ENCODE measurements at places on chromosomes 2 and 18.

- no peak for DNase-seq
Observed at GRCh38 chr2:10920764-10921388, 9.1 kb downstream of the KCNF1 start.

- no peak for DNase-seq
Observed at GRCh38 chr2:222506230-222506935, 82.0 kb downstream of the SGPP2 start.

- DNase-seq, result no peak
Observed at GRCh38 chr2:6924924-6925409, 7.8 kb downstream of the RNF144A start.

GRCh38 chr2:189164746-189165145, 14.8 kb downstream of the COL5A2 start:
- DNase-seq, result no peak

DNA sequence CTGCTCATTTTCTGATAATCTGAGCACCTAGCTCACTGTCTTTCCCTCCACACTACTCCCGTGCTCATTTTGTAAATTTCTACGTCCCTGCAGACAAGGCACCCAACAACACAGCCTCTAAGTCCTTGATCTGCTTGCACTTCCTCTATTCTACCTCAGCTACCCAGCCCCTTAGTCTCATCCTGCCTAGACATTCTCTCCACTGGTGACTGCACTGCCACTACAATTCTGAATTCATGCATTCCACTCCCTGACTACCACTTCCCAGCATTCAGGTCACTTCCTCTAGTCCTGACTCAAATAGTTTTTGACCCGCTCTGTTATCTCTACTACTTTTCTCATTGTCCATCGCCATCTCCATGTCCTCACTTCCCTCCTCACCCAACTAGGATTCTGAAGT, 155.7 kb downstream of the DYM start:
- DNase-seq, result no peak

- DNase-seq, result no peak
Observed at GRCh38 chr2:28406276-28407096, 13.8 kb downstream of the FOSL2 start.

DNA sequence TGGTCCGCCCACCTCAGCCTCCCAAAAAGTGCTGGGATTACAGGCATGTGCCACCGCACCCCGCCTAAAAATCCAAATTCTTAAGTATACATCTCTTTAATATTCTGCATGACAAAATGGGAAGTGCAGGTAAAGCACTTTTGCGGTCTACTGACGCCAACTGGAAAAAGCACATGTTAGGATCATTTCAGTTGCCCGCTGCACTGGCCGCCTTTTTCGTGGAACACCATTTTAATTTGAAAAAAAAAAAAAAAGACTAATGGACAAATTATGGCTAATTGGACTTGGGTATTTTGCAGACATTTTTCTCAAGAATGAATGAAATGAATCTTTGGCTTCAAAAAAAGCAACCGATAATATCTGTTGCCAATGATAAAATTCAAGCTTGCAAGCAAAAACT, 129.3 kb upstream of the GPC1 start:
- no peak for DNase-seq

DNA sequence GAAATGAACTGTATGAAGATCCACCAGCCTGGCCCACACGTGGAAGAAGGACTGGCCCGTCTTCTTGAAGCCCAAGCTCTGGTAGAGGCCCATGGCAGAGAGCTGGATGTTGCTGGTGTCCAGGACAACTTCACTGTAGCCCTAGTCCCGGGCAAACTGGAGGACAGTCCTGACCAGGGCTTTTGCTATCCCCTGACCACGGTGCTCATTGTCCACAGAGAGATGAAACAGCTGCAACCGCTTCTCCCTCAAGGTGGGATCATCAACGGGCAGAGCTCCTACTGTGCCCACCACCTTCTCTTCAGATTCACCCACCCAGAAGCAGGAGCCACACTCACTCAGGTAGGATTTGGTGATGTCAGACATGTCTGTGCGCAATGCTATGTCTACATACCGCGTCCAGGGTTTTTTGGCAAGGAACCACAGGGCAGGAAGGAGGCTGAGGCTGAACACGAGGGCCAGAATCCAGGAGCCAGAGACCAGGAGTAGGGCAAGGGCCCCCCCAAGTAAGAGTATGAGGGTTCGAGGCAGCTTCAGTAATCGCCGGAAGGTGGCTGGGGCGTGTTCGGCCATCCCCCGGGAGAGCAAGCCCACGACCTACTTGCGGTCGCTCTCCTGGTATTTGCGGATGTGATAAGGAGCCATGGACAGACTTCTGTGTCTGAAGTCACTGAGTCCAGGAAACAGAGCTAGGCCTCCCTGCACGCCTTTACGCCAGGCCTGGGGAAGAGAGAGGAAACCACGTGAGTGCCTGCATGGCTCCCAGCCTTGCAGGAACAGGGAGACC, 36.3 kb downstream of the TPRKB start:
- DNase-seq, result no peak

GRCh38 chr2:135475128-135475527, 55.9 kb downstream of the ZRANB3 start:
- DNase-seq, result no peak

GRCh38 chr2:233399306-233400225, 45.3 kb downstream of the DGKD start:
- DNase-seq, result no peak

DNA sequence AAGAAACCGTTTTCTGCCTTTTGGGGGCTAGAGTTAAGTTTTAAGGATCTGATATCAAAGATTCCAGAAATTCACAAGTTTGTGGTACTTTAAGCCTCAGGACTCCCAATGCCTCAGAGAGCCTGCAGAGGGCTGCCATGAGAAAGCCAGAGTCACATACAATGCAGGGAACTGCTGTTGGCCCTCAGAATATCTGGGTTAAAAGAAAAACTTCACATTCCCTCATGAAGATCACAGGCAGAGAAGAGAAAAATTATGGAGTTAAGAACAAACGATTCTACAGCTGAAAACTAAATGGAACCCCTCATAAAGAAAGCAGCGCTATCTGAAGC, 39.5 kb downstream of the HDAC4 start:
- no peak for DNase-seq

- DNase-seq, result no peak
Observed at GRCh38 chr2:76469066-76469465, 758.4 kb upstream of the GCFC2 start.

GRCh38 chr18:54149078-54149697, 75.3 kb downstream of the MBD2 start:
- peak; percentile 41 for DNase-seq

- no peak for DNase-seq
Observed at GRCh38 chr2:212794471-212794870, 255.9 kb upstream of the ERBB4 start.

DNA sequence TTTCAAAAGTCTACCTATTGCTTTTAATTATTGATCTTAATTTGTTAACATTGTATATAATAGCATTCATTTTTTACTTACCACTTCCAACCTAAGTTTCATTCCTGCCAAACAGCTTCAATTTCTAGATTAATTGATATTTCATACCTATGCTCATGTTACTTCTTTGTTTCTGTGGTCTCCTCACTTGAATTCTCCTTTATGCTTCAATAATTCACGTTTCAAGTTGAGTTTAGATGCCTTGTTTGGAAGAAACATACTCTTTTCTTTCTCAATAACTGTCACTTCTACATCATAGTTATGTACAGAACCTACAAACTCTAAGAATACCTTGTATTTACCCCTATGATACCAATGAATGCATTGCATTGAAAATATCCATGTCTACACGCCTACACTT, 862.2 kb upstream of the LRATD1 start:
- DNase-seq, result no peak

- DNase-seq, result no peak
Observed at GRCh38 chr2:43269706-43270105, 43.3 kb upstream of the ZFP36L2 start.

DNA sequence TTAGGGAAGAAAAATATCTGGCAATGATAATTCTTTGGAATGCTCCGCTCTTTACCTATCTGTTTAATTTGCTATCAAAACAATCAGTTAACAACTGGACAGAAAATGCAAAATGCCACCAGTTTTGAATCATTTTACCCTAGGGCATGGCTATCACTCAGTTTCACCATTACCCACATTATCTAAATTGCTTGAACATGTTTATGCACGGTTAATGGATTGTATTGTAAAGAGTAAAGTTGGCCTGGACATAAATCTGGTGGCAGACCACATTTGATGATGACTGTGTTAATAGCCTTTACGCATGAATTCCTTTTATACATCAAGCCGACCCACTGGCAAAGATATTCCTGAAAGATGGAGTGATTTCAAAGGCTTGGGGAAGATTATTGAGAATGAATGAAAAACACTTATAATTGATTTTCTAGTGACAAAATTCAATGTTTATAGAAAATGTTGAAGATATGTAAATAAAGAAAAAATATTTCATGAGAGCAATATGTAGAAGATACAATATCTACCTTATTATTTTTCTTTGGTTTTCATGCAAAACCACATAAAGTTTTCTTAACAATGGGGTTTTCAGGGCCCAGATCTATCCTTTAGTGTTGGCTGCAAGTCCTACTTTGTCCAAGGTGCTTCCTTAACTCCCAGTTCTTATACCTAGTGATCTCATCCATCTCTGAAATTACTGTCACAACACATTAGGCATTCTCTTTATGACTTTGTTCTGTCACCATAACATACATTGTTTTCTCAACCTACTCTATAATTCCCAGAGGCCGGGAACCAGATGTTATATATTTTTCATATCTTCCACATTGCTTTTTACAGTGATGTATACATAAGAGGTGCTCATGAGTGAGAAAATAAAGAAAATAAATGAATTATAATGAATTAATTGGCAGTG, 265.1 kb downstream of the RIT2 start:
- DNase-seq, result no peak

- no peak for DNase-seq
Observed at GRCh38 chr2:120436885-120437603, 91.1 kb downstream of the INHBB start.

- no peak for DNase-seq
Observed at GRCh38 chr2:213199871-213200270, 48.5 kb upstream of the IKZF2 start.

DNA sequence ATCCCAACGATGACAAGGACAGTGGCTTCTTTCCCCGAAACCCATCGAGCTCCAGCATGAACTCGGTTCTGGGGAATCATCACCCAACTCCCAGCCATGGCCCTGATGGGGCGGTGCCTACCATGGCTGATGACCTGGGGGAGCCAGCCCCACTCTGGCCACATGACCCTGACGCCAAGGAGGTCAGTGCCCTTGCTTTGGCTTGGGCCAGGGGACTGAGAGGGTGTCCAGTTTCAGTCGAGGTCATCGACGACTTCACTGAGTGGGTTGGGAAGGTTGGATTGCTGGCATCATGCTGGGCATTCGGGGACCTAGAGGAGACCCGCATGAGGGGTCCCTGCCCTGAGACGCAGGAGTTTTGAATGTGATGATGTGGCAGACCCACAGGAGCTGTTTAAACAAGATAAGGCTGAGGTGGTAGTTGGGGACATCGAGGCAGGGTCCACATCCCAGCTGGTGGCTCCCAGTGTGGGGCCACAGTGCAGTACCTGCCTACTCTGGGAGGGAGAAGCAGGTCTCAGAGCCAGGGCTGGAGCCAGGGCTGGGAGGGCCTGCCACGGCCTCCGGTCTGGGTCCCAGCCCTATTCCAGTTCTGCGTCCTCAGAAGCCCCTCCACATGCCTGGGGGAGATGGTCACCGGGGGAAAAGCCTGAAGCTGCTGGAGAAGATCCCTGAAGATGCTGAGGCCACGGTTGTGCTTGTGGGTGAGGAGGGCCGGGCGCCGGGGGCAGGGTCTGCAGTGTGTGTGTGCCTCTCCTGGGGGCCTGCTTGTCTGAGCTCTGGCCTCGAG, 6.0 kb downstream of the SLC4A3 start:
- no peak for DNase-seq
